ENCODE measurements at places on chromosomes 12 and 14. TPM values are rescaled to one million over a fixed set of nuclear protein-coding genes. Genes with fewer than 3 reads are reported as not detected.

The CCDC59 gene
- total RNA-seq: 97.8 TPM

The KRT6C gene
- not detected for total RNA-seq

- DNase-seq: no peak
Observed at GRCh38 chr12:47889040-47889439, 15.8 kb downstream of the VDR start.

DNA sequence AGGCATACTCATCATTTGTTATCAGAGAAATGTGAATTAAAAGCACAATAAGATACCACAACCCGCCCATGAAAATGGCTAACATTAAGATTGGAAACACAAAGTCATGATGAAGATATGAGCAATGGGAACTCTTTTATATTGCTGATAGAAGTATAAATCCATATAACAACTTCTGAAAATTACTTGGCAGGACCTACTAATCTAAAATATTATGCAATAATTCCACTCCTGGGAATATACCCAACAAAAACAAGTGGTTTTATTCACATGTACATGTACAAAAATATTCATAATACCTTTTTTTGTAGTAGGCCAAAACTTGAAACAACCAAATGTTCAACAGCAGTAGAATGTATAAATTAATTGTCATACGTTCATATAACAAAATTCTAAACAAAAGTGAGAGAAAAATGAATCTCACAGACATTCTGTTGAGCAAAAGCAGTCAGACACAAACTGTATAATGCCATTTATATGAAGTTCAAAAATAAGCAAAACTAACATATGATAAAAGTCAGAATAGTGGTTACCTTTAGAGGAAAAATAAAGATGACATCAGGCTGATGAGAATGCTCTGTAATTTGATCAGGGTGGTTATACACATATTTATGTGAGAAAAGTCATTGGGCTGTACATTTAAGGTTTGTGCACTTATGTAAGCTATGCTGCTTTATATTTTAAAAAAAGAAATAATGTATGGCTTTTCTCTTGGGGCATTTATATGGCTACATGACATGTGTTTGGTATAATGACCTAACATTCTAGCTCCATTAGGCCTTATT, 309.2 kb upstream of the KITLG start:
- DNase-seq: no peak

GRCh38 chr12:83473408-83474095, 786.8 kb downstream of the TMTC2 start:
- DNase-seq: no peak

DNA sequence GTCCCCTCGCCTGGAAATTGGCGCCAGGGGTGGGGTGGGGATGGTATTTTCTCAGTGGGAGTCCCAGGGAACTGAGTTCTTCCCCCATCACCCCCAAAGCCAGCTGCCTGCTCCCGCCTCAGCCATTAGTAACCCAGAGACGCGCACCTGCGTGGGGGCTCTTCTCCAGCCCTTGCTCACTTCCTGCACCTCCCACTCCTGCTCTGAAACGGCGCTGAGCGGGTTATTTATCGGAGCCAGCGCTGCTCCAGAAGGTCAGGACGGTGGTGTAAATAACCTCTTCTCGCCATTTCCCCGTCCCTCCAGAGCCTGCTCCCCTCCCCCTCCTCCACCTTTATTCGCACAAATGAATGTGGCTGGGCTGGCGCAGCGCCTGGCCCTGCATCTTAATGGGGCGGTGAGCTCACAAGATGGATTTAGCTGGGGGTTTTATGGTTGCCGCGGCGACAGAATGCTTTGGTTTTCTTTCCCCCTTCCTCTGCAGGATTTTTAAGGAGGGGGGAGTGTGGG, 12.2 kb downstream of the GPR84 start:
- DNase-seq: peak; percentile 86

GRCh38 chr14:65832431-65833266, 420.1 kb downstream of the FUT8 start:
- DNase-seq: no peak

- DNase-seq: no peak
Observed at GRCh38 chr12:94386422-94386821, 73.2 kb downstream of the CEP83 start.

- no peak for DNase-seq
Observed at GRCh38 chr14:51000566-51000965, 56.3 kb upstream of the PYGL start.

DNA sequence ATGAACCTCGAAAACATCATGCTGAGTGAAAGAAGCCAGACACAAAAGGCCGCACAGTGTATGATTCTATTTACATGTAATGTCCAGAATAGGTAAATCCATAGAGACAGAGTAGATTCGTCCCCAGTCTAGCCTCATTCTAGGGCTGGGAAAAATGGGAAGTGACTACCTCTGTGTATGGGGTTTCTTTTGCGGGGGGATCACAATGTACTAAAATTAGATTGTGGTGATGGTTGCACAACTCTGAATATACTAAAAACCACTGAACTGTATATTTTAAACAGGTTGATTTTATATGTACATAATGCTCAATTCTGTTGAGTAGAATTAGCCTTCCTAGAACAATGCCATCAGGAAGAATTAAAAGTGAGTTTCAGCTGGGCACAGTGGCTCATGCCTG, 6.3 kb upstream of the RILPL2 start:
- DNase-seq: no peak

DNA sequence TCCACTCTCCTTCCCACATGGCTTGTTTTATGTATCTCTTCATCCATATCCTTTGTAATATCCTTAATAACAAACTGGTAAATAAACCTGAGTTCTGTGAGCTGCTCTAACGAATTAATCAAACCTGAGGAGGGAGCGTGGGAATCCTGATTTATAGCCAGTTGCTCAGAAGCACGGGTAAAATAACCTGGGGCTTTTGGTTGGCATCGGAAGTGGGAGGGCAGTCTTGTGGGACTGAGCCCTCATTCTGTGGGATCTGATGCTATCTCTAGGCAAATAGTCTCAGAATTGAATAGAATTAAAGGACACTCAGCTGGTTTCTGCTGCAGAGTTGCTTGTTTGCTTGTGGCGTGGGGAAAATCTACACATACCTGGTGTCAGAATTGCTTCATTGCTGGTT, 17.5 kb upstream of the LDHB start:
- DNase-seq: no peak

GRCh38 chr14:81529391-81529790, 4.3 kb downstream of the SEL1L start:
- DNase-seq: no peak

DNA sequence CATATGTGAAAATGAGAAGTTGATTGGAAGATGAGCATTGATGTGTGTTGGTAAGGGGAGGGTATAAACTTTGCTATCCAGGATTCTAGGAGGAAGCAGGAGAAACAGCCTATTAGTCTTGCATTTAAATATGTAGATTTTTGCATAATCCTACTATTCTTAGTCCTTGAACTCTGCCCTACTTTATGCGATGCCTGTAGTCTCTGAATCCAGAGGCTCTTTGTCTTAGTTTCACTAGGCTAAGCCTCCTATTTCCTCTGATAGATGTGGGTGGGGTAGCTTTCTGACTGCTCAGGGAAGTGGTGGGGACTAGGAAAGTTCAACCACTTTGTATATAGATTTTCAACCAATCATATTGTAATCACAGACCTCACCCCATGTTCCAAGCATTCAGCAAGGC, 49.5 kb upstream of the KCNC2 start:
- no peak for DNase-seq

DNA sequence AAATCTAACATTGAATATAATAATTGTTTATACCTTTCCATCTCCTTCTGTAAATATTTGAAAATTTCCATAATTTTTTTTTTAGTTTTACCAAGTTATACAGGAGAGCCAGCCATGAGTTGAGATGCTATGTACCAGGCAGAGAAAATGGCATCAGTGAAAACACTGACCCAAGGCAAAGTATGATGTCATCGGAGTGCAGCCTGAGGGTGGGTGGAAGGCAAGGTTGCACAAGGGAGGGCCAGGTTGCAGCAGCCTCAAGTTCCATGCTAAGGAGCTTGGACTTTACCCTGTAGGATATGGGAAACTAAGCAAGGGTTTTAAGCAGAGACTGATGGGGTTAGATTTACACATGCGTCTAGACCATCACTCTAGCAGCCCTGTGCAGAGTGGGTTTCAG, 441.1 kb downstream of the BCAT1 start:
- DNase-seq: no peak

- DNase-seq: peak; percentile 39
Observed at GRCh38 chr12:26833743-26834490, 923 bp upstream of the ITPR2 start.
